SW480 (cell line): ENCODE measurements at places on chromosomes 4 and X.
A peak's percentile ranks its signal among the peaks of the same experiment; 100 is the strongest.

DNA sequence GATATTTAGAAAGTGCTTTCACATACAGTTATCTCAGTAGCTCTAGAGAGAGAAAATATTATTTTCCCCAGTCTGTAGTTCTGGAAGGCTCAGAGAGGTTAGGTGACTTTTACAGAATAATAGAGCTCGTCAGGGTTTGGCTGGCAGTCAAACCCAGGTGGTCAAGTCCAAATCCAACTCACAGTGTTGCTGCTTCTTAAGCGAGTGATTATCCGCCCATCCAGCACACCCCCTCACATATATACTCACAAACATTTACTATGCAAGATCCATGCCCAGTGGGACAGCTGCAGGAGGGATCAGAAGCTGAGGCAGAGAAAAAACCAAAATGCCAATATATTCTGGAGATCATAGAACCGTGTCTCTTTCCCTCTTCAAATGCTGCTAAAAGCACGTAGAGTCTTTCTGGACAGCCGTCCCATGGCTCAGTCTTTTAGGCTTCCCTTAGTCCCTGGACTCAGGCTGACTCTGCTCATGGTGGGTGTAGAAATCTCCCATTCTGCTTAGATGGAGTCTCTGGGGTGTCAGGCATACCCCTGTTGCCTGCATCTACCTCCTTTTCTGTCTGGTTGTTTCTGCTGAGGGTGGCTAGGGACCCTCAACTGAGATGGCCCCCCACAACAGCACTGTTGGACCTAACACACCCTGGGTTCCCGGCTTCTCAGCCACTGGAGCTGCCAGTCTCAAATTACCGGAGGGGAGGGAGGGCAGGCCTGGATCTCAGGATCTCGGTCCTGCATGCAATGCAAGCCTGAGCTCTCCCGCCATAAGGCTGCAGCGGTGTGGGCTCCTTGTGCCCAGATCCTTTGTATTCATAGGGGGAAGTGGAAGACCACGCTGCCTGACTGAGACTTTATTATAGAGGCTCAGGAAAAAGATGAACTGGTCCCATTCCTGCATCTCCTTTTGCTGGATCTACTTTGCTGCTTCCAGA is at the start of gene CHRNA9:
Gene CHRNA9, plus strand, starts transcription at position 743 of the 934 bp plus-strand sequence. Its CDS starts 135 bp downstream, at position 878.
- DNase-seq, result no peak

- DNase-seq, result no peak
Observed at GRCh38 chr4:106312377-106312776, 3.6 kb downstream of the TBCK start.

GRCh38 chr4:155042014-155042413 is 166.4 kb upstream of the NPY2R start:
- no peak for DNase-seq

- no peak for DNase-seq
Observed at GRCh38 chrX:10086676-10087075, 70.1 kb upstream of the CLCN4 start.

GRCh38 chr4:80265571-80266252 is 752 bp upstream of the FGF5 start:
- no peak for DNase-seq

DNA sequence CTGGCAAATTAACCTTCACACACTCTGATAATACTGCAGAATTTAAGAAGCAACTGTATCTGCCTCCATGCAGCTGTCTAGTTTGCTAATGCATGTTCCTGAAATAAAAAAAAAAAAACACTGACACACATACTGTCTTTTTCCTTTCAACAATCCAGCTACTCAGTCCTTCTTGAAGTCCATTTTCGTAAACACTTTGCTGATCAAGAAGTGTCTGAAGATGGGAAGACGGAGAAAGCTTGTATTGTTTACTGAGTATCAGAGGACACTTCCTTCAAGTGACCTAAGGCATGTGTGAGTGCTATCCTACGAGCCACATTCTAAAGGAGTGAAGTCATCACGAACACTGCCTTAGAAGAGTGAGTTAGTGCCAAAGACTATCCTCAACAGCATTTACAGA is 82.6 kb downstream of the LUZP4 start:
- DNase-seq, result no peak

DNA sequence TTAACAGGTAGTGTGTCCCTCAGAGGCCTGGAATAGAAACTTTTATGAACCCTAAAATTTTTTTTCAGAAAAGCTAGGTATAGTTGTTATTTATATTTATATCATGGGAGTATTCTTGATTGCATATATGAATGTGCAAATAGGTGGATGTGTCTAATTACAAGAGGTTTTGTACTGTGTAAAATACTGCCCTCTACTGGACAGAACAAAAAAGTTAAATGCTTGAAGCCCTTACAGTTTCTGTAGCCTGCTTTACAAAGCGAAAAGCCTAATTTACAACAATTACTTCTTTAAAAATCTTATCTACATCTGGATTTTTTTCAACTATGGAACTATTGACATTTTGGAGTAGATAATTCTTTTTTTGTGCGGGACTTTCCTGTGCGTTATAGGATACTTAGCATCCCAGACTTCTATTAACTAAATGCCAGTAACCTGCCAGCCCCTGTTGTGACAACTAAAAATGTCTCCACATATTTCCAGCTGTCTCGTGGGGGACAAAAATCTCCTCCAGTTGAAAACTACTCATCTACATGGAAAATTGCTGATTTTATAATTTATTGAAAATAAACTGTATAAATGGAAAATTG is 35.1 kb downstream of the ENPEP start:
- DNase-seq, result peak; percentile 50

DNA sequence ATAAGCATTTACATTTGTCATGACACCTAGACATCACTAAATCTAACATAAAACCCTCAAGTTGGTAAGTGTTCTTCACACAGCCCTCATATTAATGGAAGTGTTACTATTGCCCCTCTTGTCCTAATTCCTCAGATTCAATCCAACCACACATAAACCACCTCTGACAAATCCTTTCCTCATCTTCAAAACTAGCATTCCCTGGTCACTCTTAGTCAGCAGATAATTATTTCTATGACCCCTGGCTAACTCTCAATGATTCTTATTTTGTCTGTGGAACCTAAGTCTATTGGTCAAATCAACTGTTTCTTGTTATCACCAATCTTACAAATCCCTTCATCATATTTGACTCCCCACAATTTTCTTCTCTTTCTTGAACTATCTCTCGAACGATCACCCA is 168.6 kb downstream of the PPP3CA start:
- no peak for DNase-seq

DNA sequence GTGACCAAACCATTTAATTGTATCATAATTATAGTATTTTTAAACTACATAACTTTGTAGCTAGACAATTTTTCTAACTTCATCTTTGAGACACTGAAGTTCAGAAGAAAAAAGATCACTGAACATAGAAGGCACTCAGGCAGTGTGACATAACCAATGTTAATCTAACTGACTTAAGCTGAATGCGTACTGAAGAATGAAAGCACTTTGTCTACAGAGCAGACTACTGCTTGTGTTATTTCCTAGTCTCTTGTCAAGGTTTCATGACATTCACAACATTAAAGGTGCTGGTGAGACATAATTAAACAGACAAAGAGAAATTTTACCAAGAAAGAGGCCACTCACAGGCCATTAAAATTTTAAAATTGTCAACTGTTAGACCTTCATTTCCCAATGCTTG is 13.5 kb downstream of the AMMECR1 start:
- no peak for DNase-seq

GRCh38 chr4:30714408-30715031 is 5.6 kb upstream of the PCDH7 start:
- peak; percentile 44 for DNase-seq

- DNase-seq, result no peak
Observed at GRCh38 chr4:149715822-149716585, 99.6 kb downstream of the IQCM start.

DNA sequence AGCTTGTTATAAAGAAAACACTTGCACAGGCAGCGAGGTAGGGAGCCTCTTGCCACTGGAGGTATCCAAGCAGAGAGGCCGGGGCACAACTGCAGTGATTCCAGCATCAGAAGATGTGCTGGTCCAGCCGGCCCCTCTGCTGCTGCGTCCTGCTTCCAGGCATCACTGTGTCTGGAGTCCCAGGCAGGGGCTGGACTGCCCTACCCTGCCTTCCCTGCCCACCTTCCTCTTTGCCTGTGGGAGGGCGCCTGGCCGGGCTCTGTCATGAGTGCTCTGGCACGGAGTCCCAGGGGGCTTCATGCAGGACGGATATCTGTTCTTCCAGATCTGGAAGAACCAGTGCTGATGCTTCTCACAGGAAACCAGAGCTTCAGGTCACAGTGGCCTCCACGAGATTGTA is 187.6 kb upstream of the PSAPL1 start:
- DNase-seq, result no peak

- DNase-seq, result no peak
Observed at GRCh38 chrX:21438792-21439191, 64.6 kb downstream of the CNKSR2 start.
